CD8-positive, alpha-beta memory T cell (primary cell): ENCODE measurements at places on chromosomes 12 and 14. TPM values are rescaled to one million over a fixed set of nuclear protein-coding genes. Genes with fewer than 3 reads are reported as not detected.

- DNase-seq, result no peak
Observed at GRCh38 chr14:37118673-37119366, 53.6 kb downstream of the SLC25A21 start.

DNA sequence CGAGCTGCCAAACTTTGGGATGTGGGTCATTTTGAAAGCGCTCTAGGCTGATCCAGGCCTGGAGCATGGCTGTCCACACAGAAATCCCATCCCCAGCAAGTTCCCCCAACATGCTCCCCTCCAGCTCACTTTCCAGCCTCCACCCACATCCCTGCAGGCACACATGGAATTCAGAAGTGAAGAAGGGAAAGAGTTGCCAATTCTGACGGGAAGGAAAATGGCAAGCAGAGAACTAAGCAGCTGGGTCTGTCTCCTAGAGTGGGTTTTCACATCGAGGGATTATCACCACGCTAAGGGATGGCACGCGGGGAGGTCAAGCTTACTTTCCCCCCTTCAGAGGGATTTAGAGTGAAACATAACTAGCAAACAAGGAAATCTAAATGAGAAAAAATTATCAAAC lies 142.3 kb downstream of the RIMBP2 start:
- no peak for DNase-seq

- no peak for DNase-seq
Observed at GRCh38 chr12:5022025-5022424, 21.7 kb upstream of the KCNA5 start.

DNA sequence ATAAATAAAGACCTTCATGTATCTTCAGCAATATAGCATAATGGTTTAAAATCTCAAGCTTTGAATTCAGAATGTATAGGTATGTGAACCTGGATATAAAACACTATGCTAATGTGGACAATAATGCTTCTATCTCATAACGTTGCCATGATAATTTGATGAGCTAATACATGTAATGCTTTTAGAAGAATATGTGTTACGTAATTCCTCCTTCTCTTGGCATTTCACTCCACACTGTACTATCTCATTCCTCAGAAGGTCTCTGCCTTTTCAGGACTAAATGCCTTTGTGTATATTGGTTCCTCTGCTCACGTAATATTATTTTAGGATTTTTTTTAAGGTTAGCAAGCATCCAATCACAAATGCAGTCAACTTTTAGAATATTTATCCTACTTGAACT lies 86.5 kb downstream of the FOXA1 start:
- no peak for DNase-seq

The WDHD1 gene
- polyA plus RNA-seq, result 3.1 TPM

- DNase-seq, result no peak
Observed at GRCh38 chr12:106192659-106193393, 54.1 kb upstream of the NUAK1 start.

The DACT1 gene
- polyA plus RNA-seq, result 0.12 TPM

DNA sequence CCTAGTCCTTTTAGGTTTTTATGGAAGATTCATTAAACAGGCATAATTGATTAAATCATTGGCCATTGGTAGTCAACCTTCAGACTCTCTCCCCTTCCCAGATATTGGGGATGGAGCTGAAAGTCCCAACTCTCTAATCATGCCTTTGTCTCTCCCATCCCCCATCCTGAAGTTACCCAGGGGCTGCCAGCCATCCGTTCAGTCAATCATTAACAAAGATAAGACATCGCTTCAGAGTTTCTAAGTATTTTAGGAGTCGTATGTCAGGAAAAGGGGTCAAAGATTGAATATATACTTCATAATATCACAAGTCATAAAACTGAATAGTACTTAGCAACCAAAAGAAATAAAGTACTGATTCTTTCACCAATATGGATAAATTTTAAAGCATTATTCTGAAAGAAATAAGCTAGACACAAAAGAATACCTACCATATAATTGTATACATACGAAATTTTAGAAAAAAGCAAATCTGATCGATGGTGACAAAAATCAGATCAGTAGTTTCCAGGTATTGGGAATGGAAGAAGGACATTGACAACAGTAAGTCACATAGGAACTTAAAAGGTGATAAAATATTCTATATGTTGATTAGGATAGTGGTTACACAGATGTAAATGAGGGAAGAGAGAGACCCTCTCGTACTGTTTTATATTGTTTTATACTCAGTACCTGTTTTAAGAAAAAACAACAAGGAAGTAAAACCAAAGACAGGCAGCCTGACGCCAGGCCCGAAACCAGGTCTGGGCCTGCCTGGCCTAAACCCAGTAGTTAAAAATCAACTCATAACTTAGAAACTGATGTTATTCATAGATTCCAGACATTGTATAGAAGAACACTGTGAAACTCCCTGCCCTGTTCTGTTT lies 414.4 kb downstream of the DAD1 start:
- DNase-seq, result no peak

The SLC38A1 gene
- 252 TPM for polyA plus RNA-seq

The SRGAP1 gene
- polyA plus RNA-seq, result 0.09 TPM

DNA sequence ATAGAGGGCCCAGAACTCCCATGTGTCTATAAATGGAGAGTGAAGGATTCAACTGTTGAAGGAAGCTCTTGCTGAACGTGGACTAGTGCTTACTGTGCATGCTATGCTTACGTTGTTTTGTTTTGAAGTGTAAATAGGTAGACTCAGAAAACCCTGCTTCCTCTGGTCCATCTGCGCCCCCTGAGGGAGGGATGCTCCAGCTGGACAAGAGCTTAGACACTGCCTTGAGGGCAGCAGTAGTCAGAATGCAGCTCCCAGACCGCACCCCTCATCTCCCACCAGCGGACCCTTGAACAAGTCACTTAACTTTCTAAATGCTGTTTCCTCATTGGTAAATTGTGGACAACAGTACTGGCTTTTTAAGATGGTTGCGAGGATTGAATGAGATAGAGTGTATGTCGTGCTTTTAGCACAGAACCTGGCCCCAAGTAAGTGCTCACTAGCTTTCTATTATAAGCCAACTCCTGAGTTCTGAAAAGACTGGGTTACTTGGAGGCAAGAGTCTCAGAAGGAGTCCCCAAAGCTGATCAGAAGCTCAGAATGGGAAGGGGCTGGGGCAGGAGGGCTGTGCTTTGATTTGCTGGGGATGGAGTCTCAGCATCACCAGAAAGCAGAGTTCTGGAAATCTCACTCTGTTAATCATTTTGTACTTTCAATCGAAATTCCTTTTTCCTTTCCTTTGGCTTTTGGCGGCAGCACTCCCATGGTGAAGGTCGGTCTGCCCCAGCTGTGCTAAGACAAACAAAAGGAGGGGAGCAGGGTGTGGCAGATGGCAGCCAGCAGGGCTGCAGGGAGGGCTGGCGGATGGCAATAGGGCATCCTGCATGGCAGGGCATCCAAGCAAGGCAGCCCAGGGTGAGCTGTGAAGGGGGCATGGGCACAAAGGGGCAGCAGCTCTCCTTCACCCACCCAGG lies 15.6 kb downstream of the AGAP2 start:
- DNase-seq, result no peak

The FOXN4 gene
- polyA plus RNA-seq, result not detected

The PLD4 gene
- polyA plus RNA-seq, result not detected

The SLCO1B1 gene
- not detected for polyA plus RNA-seq

- no peak for DNase-seq
Observed at GRCh38 chr12:112930350-112930749, 7.9 kb upstream of the OAS3 start.

DNA sequence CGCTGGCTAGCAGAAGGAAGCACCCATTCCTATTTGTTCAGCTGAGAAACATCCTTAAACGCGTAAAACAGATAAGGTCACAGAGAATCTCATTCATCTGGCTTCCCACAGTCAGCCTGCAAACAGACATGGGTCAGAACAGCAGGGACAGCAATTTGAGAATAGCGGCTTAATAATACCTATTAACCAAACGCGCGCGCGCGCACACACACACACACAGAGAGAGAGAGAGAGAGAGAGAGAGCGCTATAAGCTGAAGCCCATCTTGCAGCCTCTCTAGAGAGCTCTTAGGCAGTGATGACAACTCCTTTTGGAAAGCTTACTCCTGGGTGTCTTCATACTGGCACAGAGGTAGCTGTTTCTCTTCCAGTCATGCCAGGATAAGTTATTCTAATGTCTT lies 26.4 kb downstream of the TMEM132D start:
- no peak for DNase-seq

DNA sequence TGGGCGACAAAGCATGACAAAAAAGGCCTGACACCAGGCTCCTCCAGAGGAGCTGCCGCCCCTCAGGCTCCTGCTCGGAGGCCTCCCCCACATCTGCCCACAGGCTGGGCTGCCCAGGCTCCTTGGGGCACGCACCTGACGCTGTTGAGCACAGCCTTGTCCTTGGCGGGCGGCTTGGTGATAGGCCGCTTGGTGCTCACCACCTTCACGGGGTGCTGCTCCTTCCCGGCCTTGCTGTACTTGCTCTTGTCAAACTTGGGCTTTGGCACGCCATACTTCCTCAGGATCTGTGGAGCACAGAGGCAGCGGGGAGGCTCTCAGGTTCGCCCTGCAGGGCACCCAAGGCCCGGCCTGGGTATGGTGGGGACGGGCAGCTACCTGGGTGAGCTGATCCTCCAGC lies 53.4 kb downstream of the TRAFD1 start:
- no peak for DNase-seq

GRCh38 chr14:97061198-97061597 lies 264.0 kb downstream of the VRK1 start:
- DNase-seq, result no peak

DNA sequence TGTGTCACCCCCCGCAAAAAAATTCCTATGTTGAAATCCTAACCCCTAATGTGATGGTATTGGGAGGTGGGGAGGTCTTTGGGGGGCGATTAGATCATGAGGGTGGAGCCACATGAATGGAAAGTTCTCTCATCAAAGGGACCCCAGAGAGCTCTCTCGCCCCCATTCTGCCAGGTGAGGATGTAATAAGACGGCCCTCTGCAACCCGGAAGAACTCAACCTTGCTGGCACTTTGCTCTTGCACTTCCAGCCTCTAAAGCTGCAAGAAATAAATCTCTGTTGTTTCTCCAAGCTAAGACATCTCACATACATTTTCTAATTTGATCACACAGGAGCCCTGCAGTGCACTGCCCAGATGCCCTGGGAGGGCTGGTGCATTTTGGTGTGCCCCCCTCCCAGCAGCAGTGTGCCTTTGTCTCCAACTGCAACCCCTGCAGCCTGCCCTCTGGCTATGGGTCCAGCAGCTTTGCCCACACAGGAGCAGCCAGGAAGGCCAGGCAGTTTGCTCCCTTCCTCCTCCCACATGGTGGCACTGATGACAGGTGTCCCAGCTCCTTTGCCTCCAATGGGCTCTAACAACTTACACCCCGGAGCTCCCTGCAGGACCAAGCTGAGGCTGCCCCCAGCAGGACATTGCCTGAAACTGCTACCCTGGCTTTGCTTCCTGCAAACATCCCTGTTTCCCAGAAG lies 59.3 kb downstream of the C14orf132 start:
- DNase-seq, result no peak

The PLEKHD1 gene
- 0.06 TPM for polyA plus RNA-seq

- DNase-seq, result no peak
Observed at GRCh38 chr12:82144505-82144904, 213.7 kb downstream of the CCDC59 start.

The GALNT9 gene
- not detected for polyA plus RNA-seq

GRCh38 chr12:83346333-83346732 lies 659.6 kb downstream of the TMTC2 start:
- no peak for DNase-seq

DNA sequence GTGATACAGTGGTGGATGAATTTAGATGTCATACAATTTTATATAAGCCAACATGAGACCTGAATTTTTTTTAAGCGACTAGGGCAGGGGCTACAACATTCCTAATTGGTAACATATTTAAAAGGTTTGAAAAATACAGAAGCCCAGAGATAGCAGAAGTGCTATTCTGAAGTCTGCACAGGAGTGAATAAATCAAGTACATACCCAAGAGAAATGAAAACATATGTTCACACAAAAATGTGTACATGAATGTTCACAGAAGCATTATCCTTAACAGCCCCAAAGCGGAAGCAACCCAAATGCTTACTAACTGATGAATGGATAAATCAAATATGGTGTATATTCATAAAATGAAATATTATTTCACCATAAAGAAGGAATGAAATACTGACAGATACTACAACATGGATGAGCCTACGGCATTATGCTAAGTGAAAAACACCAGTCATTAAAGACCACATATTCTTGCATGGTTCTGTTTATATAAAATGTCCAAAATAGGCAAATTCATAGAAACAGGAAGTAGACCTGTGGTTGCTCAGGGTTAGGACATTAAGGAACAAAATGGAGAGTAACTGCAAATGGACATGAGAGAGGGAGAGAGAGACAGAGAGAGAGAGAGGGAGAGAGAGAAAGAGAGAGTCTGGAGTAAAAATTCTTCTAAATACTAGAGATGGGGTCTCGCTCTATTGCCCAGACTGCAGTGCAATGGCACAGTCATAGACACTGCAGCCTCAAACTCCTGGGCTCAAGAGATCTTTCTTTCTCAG lies 28.0 kb upstream of the GXYLT1 start:
- DNase-seq, result no peak

DNA sequence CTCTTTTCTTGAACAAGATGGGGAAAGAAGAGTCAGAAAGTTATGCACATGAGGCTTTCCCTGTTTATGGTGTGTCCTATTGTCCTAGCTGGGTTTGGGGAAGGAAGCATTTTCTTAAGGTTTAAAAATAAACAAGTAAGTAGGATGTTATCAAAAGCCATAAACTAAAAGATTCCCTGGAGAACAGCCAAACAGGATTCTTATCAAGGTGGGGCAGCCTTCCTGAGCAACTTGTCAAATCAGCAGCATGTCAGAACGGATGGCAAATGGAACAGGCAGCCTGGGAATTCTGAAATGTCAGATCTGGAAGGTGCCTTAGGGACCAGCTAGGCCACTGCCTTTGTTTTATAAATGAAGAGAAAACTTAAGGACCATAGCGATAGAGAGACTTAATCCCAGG lies 152.2 kb upstream of the RGS6 start:
- no peak for DNase-seq

DNA sequence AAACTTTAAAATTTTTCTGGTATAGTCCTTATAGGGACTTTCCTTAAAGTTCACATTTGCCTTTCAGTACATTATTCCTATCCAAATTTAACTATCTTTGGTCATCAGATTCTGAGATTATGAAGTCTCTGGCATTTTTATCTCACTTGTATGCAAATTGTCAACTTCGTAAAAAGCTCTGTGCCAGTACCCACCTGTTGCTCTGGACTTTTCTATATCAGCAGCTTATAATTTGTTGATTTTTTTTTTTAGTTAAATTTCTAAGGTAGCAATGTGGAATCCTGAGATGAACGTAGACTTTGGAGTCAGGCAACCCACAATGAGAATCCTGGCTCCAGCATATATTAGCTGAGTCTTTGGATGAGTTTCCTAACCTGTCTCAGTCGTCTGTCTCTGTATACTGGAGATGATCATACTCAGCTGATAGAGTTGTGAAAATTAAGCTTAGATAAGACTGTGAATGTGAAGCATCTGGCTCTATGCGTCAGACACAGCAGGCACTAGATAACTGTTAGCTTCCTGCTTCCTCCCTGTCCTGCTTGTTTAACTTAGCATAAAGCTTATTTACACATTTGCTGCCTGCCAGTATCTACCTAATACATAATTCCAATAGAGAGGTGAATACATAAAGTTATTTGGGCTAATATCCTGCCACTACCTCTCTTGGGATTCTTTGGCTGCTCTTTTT lies 59.8 kb downstream of the MARK3 start:
- no peak for DNase-seq
